ENCODE measurements at places on chromosomes 6 and 20. TPM values are rescaled to one million over a fixed set of nuclear protein-coding genes. Genes with fewer than 3 reads are reported as not detected.

The CTNNBL1 gene
- total RNA-seq: 34.4 TPM

The GSTA3 gene
- total RNA-seq: not detected

The TGM2 gene
- 221 TPM for total RNA-seq

The ESR1 gene
- 8.2 TPM for total RNA-seq

The KCNK16 gene
- total RNA-seq: not detected

The ADGB gene
- not detected for total RNA-seq

All from uterine smooth muscle cell (primary cell).